Endothelial cell of umbilical vein (primary cell): ENCODE measurements at places on chromosomes 5 and 9. TPM values are rescaled to one million over a fixed set of nuclear protein-coding genes. Genes with fewer than 3 reads are reported as not detected.

Gene NUTM2F
- total RNA-seq: not detected in 2 replicates

Gene TMOD1
- 0.74 and 1.4 TPM in 2 replicates for total RNA-seq

Gene TUT7
- 16.7 and 19.0 TPM in 2 replicates for total RNA-seq

Gene ELOVL7
- total RNA-seq: 0.09 TPM in 1 of 2 replicates, not detected in the other

Gene CAST
- total RNA-seq: 172 and 194 TPM in 2 replicates

Gene PCDHB13
- total RNA-seq: 0.65 and 0.77 TPM in 2 replicates

Gene CCNB1
- total RNA-seq: 187 and 211 TPM in 2 replicates

Gene ZNF483
- 1.8 and 2.0 TPM in 2 replicates for total RNA-seq

Gene SYK
- not detected in 2 replicates for total RNA-seq

Gene CD74
- total RNA-seq: 0.76 and 1.3 TPM in 2 replicates

Gene TGFBR1
- total RNA-seq: 17.7 and 18.6 TPM in 2 replicates

Gene FAT2
- total RNA-seq: not detected in 2 replicates

Gene SPAAR
- 13.0 and 24.8 TPM in 2 replicates for total RNA-seq

Gene C9orf50
- total RNA-seq: not detected in 2 replicates

Gene CCIN
- total RNA-seq: 0.22 and 0.44 TPM in 2 replicates

Gene FTMT
- total RNA-seq: not detected in 2 replicates

Gene INSL4
- not detected in 2 replicates for total RNA-seq

Gene CCDC152
- 2.1 and 2.8 TPM in 2 replicates for total RNA-seq

Gene CETN3
- total RNA-seq: 15.5 and 17.3 TPM in 2 replicates

Gene PDE6A
- total RNA-seq: not detected in 2 replicates

Gene PCDHA7
- total RNA-seq: 0.14 TPM in 1 of 2 replicates, not detected in the other

Gene PCDHGC3
- 25.4 and 36.1 TPM in 2 replicates for total RNA-seq
